ENCODE measurements at places on chromosomes 3 and 15. TPM values are rescaled to one million over a fixed set of nuclear protein-coding genes. Genes with fewer than 3 reads are reported as not detected.

DNA sequence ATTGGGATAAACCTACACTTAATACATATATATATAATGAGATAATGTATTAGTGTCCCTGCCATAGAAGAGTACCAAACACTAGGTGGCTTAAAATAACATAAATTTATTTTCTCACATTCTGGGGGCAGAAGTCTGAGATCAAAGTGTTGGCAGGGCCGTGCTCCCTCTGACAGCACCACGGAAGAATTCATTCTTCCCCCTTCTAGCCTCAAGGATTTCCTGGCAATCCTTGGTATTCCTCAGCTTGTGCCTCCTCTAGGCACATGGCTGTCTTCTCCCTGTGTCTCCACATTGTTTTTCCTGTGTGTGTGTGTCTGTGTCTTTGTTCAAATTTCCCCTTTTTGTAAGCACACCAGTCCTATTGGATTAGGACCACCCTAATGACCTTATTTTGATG lies 115.2 kb upstream of the AGBL1 start:
- DNase-seq, result no peak

- DNase-seq, result no peak
Measured at GRCh38 chr3:140403608-140404007, 274.3 kb upstream of the TRIM42 start.

DNA sequence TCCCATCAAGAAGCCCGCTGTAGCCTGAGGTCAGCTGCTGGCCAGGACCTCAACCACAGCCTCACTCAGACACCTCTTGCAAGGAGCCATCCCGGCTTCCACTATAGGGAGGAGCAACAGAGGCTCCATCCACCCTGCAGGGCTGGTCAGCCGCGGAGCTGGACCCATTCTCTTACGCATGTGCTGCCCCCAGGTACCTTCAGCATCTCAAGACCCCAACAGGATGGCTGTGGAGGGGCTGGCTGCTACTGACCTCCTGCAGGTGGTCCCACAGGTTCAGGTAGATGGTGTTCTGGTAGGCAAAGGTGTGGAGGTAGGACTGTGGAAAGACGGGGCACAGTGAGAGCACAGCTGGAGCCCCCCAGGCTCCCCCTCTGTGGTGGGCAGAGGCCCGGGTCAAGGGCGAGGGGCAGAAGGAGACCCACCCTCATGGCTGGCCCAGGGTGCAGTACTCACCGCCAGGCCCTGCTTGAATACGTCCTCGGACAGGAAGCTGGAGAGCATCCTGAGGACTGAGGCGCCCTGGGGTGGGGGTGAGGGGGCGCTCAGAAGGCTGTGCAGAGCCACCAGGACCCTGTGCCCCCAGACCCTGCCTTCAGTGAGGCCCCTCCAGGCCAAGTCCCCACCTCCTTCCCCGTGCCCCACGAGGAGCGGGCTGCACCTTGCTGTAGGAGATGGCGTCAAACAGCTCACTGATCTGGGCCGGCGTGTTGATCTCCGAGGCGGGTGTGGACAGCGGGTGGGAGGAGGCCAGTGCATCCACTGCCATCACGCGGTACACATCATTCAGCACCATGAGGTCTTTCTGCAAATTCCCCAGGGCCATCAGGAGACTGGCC lies 11.4 kb downstream of the ANPEP start:
- DNase-seq, result no peak

The VWA5B2 gene
- total RNA-seq, result not detected

- DNase-seq, result peak; percentile 42
Measured at GRCh38 chr3:102181175-102181920, 253.5 kb upstream of the ZPLD1 start.

The ALDH1A3 gene
- 3.4 TPM for total RNA-seq

The PLA2G4E gene
- total RNA-seq, result 0.12 TPM
